ENCODE measurements at places on chromosomes 11 and 22. TPM values are rescaled to one million over a fixed set of nuclear protein-coding genes. Genes with fewer than 3 reads are reported as not detected.

- no peak for DNase-seq
These were observed 37.1 kb upstream of the MMP12 start for GRCh38 chr11:102911758-102912481.

GRCh38 chr11:111426617-111427016 is 47.5 kb upstream of the POU2AF1 start:
- no peak for DNase-seq

DNA sequence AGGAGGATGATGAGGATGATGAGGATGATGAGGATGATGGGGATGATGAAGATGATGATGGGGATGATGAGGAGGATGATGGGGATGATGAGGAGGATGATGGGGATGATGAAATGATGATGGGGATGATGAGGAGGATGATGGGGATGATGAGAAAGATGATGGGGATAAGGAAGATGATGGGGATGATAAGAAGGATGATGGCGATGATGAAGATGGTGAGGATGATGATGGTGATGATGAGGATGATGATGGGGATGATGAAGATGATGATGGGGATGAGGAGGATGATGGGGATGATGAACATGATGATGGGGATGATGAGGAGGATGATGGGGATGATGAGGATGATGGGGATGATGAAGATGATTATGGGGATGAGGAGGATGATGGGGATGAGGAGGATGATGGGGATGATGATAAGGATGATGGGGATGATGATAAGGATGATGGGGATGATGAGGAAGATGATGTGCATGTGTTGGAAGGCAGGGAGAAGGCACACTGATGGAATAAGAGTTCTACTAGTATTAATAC is 78.9 kb upstream of the MTMR2 start:
- no peak for DNase-seq

DNA sequence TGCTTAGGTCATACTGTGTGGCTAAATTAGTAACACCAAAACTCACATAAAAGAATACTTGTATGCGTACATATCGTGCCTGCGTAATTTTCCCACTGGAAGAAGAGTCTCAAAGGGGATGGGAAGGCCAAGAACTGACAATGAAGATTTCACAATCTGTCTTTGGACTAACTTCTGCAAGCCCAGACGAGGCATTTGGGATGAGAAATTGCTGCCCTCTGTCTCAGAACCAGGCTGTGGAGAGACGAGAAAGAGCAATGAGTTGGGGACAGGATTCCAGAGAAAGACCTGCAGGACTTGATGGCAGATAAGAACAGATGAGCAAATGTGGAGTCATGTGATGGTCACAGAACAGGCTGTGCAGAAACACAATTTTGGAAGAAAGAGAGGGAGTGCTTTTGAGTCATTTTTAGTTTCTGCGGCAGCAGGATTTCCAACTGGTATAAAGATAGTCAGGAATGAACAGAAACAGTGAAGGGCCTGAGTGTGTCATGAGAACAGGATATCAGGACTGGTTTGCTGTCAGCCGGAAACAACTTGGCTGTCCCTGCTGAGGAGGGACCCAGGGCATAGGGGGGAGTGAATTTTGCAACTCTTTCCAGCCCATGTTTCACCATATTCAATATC is 82.7 kb upstream of the CTSC start:
- no peak for DNase-seq

DNA sequence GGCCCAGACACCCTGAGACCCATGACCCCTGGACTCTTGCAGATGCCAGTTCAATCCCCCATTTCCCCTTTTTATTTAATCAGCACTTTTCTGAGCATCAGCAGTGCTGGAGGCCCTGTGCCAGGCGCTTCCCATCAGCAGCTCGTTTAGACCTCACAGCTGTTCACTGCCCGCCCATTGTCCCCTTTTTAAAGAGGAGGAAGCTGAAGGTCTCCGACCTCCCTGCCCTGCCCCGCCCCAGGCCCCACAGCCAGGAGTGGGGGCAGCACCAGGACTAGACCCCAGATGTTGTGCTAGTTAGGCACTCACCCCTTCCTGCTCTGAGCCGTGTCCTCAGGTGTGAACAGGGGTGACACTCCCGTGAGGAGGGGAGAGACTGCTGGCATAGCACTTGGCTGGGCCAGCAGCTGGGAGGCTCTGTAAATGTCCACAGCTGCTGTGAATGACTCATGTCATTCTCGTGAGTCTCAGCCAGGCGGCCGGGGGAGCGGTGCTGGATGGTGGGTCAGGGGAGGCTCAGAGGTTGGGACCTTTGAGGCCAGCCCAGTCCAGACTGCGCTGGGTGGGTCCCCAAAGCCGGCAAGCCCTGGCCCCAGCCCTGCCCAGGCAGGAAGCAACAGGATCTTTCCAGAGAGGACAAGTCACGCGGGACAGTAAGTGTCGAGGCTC is 19.9 kb downstream of the EMID1 start:
- DNase-seq = peak; percentile 79

- DNase-seq = no peak
These were observed 21.8 kb upstream of the OR8G1 start for GRCh38 chr11:124219126-124219525.

GRCh38 chr11:34145073-34145472 is 39.6 kb downstream of the NAT10 start:
- no peak for DNase-seq

- peak; percentile 85 for DNase-seq
These were observed 63.5 kb upstream of the CAPRIN1 start for GRCh38 chr11:33987975-33988580.

DNA sequence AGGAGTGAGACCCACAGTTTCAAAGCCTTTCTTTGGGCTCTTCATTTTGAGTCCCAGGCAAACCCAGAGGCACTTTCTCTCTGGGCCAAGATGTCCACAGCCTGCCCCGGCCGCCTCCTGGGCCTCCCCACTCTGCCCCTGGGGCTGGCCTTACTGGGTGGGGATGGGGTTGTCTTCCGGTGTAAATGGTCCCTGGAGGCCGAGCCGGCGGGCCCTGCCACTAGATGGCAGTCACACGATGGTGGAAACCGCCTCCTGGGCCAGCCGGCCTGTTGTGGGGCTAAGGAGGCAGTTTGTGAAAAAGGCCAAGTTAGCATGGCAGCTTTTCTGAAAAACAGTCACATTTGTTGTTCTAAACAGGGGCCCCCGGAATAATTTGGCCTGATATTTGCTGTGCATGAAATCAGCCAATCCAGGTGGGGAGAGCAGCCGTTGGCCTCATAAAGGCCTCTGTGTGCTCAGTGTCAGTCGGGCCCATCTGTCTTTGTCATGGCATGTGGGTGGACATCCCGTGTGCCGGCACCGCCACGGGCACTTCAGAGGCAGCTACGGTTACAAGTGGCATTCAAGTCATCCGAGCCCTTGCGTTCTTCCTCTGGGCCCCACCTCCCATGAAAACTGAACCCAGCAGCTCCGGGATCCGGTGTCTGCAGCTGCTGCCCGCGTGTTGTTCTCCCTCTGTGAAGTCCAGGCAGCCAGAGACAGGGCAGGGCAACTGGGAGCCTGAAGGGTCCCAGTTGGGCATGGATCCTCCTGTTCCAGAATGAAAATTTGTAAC is 6.5 kb downstream of the MRPL23 start:
- DNase-seq = peak; percentile 54

DNA sequence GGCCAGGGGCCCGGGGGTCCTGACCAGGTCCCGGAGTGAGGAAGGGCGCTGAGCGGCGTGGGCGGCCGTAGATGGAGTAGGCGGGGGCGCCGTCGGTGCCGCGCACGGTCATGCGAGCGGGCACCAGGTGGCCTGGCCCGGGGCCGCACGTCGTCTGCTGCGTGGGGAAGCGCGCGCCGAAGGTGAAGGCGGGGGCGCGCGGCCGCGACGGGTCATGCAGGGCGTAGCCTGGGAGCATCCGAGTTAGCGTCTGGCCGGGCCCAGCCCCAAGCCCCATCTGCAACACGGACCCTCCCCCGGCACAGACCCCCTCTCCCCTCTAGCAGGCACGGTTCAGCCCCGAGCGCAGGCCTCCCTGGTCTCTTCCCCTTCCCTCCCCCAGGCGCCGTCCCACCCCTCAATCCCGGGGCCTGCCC is 1.7 kb upstream of the TYMP start:
- DNase-seq = peak; percentile 78

DNA sequence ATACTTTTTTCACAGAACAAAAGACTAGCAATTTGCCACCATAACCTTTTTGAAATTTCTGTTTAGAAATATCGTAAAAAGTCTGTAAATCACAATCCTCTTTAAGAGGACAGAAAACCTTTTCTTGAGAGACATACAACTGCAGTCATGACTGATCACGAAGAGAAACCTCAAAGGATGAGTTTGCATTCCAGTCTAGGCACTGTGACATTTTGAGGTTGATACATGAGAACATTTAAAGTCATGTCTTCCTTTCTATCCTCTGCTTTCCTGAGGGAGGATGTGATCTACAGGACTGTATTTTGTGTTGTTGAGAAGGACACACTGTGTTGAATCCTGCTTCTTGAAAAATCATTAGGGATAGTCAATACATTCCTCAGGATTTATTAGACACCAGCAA is 476.7 kb upstream of the CCDC179 start:
- no peak for DNase-seq

EXPH5 gene
- 11.9 TPM for total RNA-seq

PPFIA1 gene
- 82.4 TPM for total RNA-seq

OR6A2 gene
- total RNA-seq = 0.18 TPM

LRRC74B gene
- not detected for total RNA-seq

Measured in sciatic nerve (tissue), 2 donors.